Osteocyte (in vitro differentiated cells): ENCODE measurements at places on chromosomes 16 and 17.

DNA sequence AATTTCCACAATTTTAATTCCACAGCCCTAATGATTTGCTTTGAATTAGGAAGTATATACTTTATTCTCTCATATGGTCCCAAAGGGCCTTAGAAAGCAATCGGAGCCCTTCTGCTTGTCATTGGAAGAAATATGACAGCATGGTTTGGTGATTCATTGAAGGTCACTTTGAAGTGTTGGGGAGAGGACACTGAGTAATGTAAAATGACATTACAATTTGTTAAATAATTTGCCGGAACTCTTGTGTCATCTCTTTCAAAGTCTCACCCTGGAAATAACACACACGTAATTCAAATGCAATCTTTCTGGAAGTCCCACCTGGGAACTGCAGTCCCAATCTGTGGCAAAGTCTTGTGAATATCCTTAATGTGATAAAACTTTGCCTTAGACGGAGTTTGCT lies 59.8 kb downstream of the BMERB1 start:
- no peak for DNase-seq

DNA sequence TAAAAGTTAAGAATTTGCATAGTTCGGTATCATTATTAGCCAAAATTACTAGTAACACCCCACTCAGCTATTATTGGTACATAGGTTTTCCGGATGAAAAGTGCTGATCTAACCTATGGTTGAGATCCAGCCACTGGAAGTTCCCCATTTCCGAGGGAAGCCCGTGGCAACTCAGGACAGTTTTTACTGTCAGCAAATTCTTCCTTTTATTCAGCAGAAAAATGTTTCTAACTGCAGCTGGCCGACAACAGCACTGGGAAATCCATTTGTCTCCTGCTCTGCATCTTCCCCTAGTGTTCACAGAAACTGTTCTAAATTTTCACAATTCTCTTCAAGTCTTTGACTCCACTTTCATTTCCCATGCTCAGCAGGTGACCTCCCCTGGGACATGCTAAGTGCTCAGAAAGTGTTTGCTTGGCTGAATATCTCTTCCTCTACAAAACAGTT lies 15.5 kb upstream of the MMD start:
- no peak for DNase-seq

DNA sequence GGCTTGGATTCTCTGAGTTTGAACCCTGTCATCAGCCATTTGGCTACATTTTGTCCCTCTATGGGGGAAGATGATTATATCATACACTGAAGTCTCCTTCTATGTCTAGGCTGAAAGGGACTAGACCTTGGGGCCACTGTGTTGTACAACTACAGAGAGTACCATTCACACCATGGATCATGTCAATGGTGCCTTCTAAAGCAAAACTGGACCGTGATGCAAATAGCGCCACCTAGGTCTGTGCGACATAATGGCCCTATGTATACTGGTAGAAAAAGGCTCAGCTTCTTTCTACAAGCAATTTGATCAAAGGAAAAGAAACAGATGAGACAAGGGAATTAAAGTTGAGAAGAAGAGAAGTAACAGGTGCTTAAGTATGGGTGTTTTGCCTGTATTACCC lies 100.7 kb downstream of the LYRM1 start:
- no peak for DNase-seq

GRCh38 chr17:31533546-31534155 lies 142.2 kb downstream of the RAB11FIP4 start:
- DNase-seq = no peak

DNA sequence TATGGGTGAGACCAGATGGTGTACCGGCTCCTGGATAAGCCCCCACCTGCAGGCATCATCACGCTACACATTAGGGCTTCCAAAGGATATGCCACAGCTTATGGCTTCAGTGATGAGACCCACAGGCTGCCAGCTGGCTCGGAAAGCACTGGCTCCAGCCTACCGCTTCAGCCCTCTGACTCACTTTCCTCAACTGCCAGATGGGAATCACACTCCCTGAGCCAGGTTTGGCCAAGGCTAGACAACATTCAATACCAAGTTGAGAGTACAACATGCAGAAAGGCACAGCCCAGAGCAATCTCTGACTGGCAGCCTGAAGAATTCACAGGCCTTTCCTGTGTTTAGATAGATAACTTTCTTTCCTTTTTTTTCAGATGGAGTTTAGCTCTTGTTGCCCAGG lies 10.3 kb downstream of the CENPV start:
- no peak for DNase-seq

DNA sequence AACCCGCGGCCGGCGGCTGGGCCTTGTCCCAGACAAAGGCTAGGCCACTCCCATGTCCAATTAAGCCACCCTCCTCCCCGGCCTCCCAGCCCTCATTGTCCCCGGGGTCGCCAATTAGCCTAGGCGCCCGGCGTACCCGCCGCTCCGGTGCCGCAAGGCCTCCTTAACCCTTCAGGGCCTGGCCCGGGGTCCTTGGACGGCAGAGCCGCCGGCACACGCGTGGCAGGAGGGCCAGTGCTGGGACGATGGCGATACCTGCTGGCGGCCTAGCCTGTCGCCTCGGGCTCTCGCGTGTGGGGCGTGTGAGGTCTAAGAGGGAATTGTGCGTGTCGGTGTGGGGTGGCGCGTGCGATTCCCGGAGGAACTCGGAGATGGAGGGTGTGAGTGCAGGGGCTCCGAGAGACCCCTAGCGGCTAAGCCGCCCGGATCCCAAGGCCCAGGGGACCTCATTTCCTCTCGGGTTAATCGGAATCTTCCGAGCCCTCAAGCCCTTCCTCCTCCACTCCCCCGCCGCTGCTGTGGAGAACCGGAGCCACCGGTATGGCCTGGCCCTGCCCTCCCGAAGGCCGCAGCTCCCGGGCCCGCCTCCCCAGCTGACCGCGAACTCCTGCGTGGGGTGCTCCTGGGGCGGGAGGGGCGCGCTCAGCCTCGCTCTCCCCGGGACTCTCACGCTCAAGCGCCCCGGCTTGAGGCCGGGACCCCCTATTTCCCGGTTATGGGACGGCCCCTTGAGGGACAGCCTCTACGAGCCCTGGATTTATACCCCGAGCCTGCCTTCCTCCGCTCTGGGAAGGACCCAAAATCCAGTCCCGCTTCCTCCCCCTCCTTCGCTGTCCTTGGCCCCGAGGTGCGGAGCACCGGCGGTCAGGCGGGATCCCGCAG lies 11.9 kb downstream of the TBX2 start:
- DNase-seq = peak; percentile 85

DNA sequence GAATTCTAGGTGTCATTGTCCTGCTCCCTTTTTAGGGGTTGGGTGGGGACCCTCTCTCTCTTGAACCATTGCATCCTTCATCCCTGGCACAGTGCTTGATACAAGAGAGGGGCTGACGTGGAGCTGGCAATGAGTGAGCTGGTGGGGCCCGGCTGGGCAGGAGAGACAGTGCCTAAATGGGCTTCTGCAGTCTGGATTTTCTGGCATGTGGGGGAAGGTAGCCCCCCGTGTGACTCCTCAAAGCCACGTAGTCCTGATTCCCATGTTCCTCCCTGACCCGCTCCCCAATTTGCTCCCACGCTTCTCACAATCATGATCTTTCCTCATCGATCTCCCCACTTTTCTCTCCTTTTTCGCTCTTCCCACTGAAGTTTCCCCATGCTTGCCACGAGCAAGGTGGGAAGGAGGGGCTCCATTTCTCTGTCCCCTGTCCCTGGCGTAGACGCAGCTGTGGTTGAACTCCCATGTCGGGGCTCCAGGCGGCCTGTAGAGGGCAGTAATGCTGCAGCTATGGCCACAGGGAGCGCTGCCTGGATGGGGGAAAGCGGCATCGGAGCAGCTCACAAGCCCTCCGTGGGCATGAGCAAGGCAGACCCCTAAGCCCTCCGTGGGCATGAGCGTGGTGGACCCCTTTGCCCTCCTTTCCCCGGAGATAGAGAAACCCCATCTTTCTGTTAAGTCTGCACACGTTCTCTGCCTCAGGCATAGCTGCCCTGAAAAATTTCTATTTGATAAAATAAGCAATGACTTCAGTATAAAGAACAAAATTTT lies 47.5 kb downstream of the HAPSTR1 start:
- peak; percentile 89 for DNase-seq

GRCh38 chr16:4283939-4284338 lies 11.1 kb upstream of the TFAP4 start:
- DNase-seq = no peak

DNA sequence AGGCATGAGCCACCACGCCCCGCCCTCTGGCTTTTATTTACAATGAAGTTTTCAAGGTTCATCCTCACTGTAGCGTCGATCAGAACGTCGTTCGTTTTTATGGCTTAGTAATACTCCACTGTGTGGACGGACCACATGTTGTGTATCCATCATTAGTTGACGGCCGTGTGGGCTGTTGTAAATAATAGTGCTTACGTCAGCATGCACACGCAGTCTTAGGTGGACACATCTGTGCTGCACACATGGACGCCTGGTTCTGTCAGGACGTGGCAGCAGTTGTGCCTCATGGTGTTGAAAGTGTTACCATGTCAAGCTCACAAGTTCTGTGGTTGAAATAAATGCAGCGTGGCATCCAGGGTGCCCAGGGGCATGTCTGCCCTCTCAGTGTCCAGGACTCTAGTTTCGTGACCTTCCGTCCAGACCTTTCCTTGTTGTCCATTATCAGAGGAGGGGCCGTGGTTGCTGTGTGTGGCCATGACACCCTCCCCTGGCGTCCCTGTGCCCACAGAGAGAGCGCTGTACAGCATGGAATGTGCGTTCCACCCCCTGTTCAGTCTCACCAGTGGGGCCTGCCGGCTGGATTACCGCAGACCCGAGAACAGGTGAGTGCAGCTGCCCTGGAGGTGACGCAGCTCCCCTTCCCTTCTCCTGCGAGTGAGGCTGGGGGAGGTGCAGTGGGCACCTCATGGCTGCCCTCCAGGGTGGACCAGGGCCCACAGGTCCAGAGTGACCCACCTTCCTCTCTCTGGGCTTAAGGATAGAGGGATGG lies 22.3 kb downstream of the TCF25 start:
- no peak for DNase-seq

DNA sequence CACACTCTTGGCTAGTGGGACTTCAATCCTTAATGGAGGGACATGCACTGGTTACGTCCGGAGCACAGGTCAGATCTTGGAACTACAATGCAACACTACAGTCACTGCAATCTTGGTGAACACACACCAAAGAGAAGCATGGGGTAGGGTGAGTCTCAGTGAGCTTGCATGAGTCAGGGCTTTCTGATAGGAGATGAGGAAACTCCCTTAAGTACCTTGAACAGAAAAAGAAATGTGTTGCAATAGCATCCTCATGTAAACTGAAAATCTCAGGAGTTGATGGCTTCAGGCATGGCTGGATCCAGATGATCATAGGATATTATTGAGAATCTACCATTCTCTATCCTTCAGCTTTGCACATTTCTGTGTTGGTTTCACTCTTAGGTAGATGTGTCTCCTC lies 54.1 kb downstream of the CES1 start:
- no peak for DNase-seq

- DNase-seq = peak; percentile 95
Measured at GRCh38 chr16:84836234-84836647, 16.5 kb downstream of the CRISPLD2 start.

DNA sequence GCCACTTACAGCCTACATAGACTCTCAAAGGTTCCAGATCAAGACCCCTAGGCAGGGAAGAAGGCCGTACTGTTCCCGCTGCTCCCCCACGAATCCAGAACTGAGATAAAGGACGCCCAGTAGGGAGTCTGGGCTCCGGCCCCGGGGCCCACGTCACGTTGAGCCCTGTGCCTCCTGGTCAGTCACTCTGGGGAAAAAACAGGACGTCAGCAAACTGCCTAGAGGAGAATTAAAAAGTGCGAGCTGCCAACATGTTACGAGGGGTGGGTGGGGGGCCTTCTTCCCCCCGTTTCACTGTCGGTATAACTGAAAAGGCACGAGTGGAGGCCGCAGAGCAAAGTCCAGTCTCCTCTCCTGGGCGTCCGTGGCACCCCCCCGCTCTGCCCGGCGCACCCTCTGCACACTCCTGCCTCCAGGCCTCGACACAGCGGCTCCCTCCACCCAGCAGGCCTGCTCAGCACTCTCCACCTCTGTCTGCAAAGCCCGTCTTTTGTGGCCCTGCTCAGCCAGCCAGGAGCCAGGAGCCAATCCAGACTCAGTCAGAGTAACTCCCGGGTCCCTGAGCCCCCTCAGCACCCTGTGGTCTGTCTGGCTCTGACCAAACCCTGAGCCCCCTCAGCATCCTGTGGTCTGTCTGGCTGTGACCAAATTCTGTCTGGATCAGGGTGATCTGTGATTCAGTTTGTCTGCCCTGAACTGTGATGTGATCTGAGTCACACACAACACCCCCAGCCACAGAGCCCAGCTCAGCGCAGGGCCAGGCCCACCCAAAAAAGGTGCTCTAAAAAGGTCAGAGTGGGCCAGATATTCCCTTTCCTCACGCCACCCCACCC lies 6.2 kb downstream of the ITGAE start:
- DNase-seq = no peak

- no peak for DNase-seq
Measured at GRCh38 chr17:16027708-16028584, 28.3 kb downstream of the TTC19 start.

- no peak for DNase-seq
Measured at GRCh38 chr16:76210157-76210556, 67.0 kb upstream of the CNTNAP4 start.

- DNase-seq = no peak
Measured at GRCh38 chr17:49850772-49851386, 3.0 kb upstream of the TAC4 start.

DNA sequence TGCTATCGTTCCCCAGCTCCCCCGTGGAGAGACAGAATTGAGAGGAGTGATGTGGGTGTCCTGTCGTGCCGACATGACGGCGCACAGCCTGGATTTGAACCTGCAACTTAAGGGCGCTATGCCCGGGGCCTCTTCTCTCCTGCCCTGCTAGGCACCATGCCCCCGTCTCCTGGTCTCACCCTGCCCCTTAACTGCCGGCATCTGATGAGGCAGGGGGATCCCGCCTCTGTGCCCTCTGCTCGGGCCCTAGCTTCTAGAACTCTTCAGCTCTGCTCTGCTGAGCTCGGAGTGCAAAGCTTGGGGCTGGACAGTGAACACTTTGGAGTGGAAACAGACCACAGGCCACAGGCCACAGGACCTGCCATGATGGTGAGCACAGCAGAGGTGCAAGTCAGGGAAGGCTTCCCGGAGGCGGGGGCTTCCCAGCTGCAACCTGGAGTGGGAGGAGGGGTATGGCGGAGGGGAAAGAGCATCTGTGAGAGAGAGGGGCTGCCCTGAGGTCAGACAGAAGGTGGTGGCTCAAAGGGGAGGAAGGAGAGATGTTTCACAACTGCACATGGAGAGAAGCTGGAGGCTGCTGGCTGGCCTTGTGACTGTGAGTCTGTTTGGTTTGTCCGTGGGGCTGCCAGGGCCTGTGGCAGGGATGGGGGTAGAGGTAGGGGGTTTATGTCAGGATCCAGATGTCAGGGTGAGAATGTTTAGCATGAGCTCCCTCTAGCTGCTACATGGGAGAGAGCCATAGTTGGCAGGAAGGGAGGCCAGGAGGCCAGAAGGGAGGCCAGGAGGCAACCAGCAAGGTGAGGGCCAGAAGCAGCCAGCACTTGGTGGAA lies 107.8 kb downstream of the CRLF3 start:
- DNase-seq = no peak
